ENCODE measurements at places on chromosomes 13 and 19.

DNA sequence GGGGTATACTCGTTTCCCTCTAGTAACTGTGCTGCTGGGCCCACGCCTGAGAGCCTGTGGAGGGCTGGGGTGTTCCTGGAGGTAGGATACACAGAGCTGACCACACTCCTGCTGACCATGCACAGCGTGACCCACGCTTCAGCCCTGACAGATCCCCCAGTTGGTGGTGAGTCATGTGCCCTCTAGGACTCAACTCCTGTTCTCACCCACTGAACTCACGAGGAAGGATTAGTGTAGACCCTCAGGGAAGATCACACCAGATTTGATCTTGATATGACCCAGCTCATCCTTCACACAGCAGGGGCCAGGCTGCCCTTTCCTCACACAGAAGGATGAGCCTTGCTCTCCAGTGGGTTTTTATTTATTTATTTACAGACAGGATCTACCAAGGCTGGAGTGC, 13.3 kb upstream of the ACP7 start:
- DNase-seq = no peak

DNA sequence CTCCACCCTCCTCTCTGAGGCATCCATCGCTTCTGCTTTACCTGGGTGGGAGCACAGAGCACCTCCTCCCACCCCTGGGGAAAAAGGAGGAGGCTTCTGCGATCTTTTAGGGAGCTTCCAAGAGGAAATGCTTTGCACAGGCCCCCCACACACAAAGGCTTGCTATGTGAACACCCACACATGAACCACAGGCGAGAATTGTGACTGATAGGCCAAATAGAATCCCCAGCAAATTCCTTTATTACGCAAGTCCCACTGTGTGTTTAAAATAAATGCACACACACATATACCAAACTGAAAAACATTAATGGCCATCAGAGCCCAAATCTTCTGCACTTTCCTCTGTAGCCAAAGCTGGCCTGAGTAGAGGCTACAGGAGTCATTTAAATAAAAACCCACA, 50.6 kb downstream of the HSPH1 start:
- no peak for DNase-seq

- no peak for DNase-seq
Measured at GRCh38 chr13:19606737-19607136, 26.7 kb upstream of the MPHOSPH8 start.

GRCh38 chr19:37635076-37636056, 19.9 kb downstream of the ZFP30 start:
- no peak for DNase-seq

DNA sequence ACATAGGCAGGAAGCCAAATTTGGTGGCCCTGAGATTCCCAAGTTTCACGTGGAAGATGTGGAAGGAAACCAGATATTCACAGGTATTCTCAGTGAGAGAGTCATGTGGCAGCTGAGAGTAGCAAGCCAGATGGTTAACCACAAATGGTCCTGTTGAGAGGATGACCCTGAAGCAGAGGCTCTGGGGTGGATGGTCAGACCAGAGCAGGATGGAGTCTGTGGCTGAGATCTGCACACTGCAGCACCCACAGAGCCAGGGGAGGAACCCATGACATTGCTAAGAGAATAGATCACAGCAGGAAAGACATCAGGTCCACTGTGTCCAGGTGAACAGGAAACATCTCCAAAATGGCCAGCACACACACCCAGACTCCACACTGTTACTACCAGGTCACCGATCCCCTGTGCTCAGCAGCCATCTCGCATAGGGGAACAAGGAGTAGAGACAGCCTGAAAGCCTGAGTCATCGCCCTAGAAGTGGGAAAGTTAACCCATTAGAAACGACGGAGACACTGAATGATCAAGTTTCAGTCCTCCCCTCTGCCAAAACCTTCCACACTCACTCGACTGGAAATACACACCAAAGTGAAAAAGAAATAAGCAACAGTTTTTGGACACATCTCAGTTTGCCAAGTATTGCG, 160.0 kb downstream of the RBM26 start:
- no peak for DNase-seq

GRCh38 chr19:13151605-13152355, 1.6 kb downstream of the IER2 start:
- peak; percentile 96 for DNase-seq

DNA sequence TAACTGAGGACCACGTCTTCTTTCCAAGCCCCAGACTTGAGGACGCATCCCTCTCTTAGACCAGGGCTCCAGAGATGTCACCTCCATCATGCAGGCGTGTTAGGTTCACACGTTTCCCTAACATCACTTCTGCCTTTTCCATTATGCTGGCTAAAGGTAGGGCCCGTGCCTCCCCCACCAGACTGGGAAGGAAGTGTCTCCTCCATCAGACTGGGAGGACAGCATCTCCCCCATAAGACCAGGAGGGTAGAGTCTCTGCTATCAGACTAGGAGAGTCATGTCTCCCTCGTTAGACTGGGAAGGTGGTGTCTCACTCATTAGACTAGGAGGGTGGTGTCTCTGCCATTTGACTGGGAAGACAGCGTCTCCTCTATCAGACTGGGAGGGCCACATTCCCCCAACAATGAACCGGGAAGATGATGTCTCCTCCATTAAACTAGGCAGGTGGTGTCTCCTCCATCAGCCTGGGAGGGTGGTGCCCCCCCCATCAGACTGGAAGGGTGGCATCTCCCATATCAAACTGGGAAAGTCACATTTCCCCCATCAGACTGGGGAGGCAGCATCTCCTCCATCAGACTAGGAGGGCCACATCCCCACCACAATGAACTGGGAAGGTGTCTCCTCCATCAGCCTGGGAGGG, 18.1 kb upstream of the SPC24 start:
- no peak for DNase-seq

DNA sequence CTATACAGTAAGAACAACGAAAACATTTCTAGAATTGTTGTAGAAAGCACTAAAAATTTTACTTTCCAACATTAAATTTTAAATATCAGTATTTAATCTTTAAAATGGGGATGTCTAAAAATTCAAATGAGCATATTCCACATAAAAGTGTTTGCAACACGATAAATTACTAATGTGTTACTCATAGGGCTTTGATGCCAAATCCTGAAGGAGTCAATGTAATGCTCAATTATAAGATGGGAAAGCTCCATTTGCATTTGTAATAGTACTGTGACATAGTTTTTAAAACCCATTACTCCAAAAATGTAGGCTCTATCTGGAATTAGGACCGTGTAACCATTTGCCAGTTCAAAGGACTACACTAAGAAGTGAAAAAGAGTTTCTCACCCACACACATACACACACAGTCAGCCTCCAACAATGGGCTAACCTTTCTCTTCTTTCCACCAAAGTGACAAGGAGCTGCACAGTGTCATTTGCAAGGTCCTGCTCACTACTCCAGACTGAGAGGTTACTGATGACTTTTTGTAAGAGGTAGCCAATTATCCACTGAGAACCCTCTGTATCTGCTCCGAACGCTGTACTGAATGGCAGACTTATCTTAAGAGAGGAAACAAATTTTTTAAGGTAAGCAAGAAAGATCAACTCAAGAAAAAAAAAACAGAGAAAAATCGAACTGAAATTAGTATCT, 26.1 kb upstream of the EEF1AKMT1 start:
- no peak for DNase-seq

DNA sequence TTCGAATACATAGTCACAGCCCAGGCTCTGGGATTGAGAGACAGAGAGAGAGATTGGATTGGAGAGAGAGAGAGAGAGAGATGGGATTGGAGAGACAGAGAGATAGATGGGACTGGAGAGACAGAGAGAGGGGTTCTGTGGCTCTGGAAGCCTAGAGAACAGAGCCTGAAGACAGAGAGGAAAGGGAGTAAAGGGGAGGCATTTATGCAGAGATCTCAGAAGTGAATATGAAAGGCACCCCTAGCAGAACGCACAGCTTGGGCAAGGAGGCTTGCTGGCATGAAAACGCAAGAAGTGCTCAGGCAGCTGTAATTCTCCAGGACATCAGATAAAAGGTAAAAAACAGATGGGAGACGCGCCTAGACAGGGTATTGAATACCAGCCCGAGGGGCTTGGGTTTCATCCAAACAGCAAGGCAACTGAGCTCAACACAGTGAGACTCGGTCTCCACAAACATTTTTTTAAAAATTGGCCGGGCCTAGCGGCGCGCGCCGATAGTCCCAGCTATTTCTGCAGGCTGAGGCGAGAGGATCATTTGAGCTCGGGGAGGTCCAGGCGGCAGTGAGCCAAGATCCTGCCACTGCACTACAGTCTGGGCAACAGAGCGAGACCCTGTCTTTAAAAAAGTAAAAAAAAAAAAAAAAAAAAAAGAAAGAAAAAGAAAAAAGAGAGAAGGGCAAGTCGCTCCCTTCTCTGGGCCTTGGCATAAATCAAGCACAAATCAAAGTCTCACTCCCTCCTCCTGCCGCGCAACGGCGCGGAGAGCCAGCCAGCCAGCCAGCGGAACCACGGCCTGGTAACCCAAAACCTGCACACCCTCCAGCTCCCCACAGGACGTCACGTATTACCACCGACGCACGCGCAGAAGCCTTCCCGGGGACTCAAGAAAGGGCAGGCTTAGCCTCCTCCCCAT, 774 bp upstream of the PPP2R1A start:
- no peak for DNase-seq

- DNase-seq = no peak
Measured at GRCh38 chr19:54877471-54877870, 3.4 kb downstream of the FCAR start.

- DNase-seq = no peak
Measured at GRCh38 chr13:65597839-65598818, 1632.0 kb downstream of the PCDH9 start.

DNA sequence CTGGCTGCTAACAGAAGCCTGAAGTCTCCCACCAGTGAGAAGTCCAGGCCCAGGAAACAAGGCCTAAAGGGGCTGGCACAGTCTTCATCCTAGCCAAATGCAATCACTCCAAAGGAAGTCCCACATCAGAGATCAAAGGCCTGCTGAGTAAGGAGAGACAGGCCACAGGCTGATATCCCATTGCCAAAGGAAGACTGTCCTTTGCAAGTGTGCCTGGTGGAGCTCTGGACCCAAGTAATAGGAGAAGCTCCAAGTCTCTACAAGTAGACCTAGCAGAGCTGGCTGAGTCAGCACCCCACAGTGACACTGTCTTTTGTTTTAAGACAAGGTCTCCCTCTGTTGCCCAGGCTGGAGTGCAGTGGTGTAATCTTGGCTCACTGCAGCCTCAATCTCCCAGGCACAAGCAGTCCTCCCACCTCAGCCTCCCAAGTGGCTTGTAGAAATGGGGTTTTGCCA, 4.5 kb downstream of the DBP start:
- DNase-seq = no peak

DNA sequence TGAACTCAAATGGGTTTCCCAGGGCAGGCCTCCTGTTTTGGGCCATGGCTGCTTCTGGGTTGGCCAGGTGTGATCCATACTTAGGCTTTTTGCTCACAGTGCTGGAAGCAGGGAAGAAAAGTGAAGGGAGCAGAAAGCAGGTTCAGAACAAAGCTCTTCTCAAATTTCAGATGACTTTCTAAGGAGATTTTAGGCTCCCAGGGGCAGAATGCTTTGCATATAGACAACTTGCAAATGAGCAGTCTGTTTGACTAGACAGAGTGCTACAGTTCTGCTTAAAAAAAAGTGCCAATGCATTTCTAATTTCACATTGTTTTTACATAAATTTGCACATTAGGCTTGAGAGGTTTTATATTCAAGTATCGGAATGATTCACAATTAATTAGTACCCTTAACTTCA, 2.6 kb upstream of the SLC10A2 start:
- no peak for DNase-seq

DNA sequence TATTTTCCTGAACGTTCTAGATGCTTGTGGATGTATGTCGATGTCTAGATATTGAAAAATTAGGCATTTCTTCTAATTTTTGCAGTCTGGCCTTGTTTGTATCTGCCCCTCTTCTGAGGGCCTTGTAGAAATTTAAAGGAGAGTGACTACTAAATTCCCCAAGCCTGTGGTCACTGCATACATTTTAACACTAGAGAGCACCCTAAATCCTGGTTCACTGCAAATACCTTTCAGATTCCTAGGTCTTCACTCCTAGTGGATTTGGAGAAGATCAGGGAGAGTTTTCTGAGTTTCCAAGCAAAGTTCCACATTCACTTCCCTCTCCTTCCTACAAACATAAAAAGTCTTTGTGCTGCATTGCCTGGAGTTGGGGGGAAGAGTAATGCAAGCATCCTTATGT, 1272.5 kb downstream of the OLFM4 start:
- no peak for DNase-seq

GRCh38 chr19:55442372-55442961, 633 bp downstream of the SHISA7 start:
- DNase-seq = no peak

Measured in stimulated activated CD4-positive, alpha-beta T cell treated with anti-CD3 and anti-CD28 coated beads, Interleukin-2, amount 100 ng/mL, for 24 hours (primary cell).